ENCODE measurements at places on chromosomes 16 and 17. TPM values are rescaled to one million over a fixed set of nuclear protein-coding genes. Genes with fewer than 3 reads are reported as not detected.

NPIPA8 gene
- total RNA-seq, result not detected

PRDM7 gene
- total RNA-seq, result not detected

RILP gene
- total RNA-seq, result 5.3 TPM

PLA2G10 gene
- not detected for total RNA-seq

MAZ gene
- 166 TPM for total RNA-seq

CYGB gene
- 24.4 TPM for total RNA-seq

DRC3 gene
- 1.2 TPM for total RNA-seq

NXPH3 gene
- 2.9 TPM for total RNA-seq

FOXC2 gene
- total RNA-seq, result 5.0 TPM

TMIGD1 gene
- total RNA-seq, result not detected

HEATR9 gene
- total RNA-seq, result not detected

MPO gene
- total RNA-seq, result not detected
